ENCODE measurements at places on chromosomes 2 and 18.

GRCh38 chr18:5207471-5208150 is 10.6 kb upstream of the AKAIN1 start:
- no peak for DNase-seq

GRCh38 chr2:180962727-180963314 is 17.6 kb upstream of the UBE2E3 start:
- DNase-seq = no peak

GRCh38 chr18:3623769-3624545 is 174.0 kb downstream of the TGIF1 start:
- peak; percentile 51 for DNase-seq

- DNase-seq = no peak
Measured at GRCh38 chr2:241323778-241324177, 8.1 kb downstream of the SEPTIN2 start.

DNA sequence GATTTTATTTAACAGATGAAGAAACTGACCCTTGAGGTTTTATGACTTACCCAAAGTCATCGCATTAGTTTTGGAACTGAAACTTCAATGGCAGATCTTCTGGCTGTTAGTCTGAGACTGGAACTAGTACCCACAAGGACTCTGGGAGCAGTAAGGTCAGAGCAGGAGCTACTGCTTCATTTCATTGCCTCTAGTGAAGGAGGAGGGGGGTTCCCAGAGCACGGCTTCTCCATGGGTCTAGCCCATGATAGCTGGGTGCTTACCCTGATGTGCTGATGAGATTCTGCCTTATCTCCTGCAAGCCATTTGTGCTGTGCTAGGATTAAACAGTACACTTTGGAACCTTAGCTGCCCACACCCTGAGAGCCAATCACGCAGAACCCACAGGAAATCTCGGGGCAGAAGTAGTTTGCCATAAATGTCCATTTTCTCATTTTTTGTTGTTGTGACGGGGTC is 5.4 kb upstream of the RNASEH1 start:
- DNase-seq = no peak

DNA sequence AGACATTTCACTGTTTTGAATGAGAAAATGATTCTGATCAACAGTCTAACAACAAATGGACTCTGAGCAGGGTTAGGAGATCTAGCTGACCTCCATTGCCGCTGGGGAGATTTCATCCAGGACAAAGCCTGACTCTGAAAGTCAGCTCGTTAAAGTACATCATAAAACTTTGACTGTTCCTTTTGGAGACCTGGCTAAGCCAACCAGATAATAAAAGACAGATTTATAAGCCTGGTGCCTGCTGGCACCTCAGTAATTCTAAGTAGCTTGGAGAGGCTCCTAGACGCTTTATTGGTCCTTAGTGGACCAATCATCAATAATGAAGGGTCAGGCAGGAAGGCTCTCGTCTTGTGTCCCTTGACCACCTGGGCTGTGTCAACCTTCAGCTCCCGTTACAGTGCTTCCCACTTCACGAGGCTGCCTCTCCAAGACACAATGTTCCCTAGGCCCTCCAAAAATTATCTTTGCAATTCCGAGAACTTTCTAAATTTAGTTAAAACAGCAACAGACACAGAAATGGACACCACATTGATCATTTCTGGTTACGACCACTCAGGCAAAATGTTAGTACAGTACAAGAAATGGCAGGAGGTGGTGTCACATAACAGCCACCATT is 47.9 kb upstream of the PMAIP1 start:
- no peak for DNase-seq

DNA sequence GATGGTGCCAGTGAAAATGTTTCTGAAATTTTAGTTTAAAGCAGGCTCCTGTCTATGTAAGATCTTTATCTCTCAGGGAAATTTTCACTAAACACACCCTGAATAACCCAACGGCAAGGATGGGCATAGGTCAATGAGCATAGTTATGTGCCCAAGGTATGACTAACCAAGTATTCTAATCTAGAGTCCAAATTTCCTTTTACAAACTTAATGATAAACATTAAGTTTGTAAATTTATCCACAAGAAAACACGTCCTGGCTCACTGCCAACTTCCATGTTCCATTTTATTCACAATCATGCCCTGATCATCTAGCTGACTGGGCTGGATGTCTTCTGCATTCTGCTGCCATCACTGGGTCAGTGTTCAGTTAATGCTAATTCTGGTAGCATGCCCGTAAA is 151.2 kb downstream of the SRBD1 start:
- DNase-seq = no peak

DNA sequence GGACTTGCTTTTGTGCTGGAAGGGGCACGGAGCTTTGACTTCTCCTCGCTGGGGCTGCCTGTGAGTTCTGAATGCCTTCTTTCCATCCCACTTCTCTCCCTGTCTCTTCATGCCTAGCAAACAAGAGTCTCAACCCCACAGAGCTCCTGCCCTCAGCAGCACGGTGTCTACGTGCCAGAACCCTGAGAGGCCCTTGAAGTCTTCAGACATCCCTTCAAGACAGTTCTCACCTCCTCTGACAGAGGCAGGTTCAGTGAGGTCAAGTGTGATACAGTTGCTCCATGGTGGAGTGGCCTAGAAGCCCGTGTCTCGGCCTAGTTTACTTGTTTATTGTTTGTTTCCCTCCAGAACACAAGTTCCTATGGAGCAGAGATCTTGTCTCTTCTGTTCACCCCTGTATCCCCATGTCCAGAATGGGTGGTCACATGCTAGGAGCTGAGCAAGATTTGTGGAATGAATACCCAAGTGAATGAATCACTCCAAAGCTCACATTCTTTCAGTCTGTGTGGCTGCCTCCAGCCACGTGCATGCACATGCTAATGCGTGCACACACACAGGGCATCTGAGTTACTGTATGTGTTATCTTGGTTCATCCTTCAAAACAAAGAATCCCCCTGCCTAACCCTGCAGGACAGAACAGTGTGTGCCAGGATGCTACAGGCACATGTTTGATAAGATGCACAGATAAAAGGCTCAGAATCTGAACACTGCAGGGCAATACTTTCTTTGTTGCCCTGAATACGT is 391.6 kb downstream of the NBAS start:
- DNase-seq = no peak

- no peak for DNase-seq
Measured at GRCh38 chr2:215432759-215433594, 2.9 kb downstream of the FN1 start.

GRCh38 chr2:177728920-177729319 is 336.3 kb downstream of the AGPS start:
- DNase-seq = no peak

- DNase-seq = no peak
Measured at GRCh38 chr2:120741571-120742561, 6.2 kb downstream of the GLI2 start.

GRCh38 chr2:26692279-26692896 is at the start of gene KCNK3:
KCNK3 (plus strand) TSS chr2:26692722; CDS start chr2:26692876, 154 bp downstream.
- DNase-seq = no peak

- no peak for DNase-seq
Measured at GRCh38 chr2:152477347-152478092, 142.5 kb downstream of the FMNL2 start.

DNA sequence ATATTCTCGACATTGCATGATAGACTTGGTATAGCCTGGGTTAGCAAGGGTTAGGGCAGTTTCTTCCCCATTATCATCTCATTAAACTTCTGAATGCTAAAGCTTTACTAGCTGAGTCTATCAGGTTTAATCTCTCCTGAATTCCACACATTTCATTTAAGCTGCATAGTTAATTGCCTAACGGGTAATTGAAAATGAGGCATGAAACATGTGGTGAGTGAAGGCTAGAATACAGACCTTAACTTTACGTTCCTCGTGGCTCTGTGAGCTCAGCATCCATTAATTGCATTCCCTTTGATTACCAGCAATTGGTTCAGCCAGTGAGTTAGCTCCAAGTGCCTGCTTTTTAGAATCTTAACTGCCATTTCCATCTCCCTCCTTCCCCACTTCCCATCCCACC is 126.5 kb upstream of the MEX3C start:
- no peak for DNase-seq

Measured in left renal pelvis (tissue), 4 donors.